ENCODE measurements at places on chromosomes 4 and X.
A peak's percentile ranks its signal among the peaks of the same experiment; 100 is the strongest.

- DNase-seq: peak; percentile 11
Measured at GRCh38 chrX:25144043-25144940, 128.5 kb upstream of the ARX start.

DNA sequence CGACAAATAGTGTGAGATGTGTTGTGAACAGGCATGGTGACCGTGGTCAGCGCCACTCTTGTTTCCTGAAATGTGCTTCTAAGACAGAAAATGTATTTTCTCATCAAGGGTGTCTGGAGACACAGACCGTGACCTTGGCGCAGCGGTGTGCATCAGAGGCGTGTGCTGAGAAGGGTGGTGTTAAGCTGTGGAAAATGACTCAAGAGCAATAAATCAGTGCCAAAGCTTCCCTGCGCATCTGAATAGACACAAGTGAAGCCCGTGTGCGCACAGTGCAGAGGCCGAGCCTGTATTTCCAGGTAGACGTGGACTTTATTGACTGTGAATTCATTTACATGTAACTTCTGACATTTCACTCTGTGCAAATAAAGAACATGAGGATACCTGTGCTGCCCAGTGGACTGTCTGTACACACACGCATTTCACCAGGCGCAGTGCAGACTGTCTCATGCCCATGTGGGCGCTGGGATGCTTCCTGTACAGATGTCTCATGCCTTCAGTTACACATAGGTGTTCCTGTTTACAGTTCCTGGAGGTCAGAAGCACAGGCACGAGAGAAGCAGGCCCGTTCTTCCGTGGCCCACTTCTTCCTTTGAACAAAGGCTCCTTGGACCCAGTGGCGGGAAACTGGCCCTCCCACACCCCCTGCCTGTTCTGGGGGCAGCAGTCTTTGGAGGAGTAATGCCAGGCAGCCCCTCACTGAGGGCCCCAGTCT, 31.9 kb downstream of the NSG1 start:
- DNase-seq: no peak

DNA sequence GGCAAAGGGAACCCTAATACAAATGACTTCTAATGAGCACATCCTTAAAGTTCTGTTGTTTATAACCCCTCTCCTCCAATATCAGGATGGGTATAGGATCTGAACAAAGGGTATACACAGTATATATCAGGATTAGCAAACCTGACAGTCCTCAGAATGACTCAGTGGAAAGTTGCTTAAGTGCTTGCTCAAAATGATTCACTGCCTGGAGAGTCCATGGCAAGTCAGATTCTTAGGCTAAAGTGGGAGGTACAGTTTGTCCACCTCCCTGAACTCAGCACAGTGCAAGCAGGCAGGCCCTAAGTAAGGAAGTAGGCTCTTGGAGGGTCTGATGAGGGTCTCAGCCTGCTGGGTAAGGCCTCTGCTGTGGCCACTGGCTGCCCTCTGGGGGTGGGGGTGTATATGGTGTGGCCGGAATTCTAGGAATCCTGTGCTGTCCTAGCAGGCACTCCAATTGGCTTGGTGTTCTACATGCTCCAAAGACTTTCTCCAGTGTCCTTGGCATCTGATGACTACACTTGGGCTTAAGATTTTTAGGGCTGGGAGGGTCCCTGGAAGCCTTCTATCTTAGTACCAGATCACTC, 54.3 kb downstream of the CHRDL1 start:
- DNase-seq: no peak

- no peak for DNase-seq
Measured at GRCh38 chrX:110588164-110588563, 207.5 kb downstream of the CHRDL1 start.

Measured in NCI-H510A (cell line).